ENCODE measurements at places on chromosomes 3 and 15. TPM values are rescaled to one million over a fixed set of nuclear protein-coding genes. Genes with fewer than 3 reads are reported as not detected.

GRCh38 chr3:135918600-135918999 lies 46.9 kb upstream of the PPP2R3A start:
- DNase-seq, result no peak

Gene MYO1E
- 331 TPM for total RNA-seq

DNA sequence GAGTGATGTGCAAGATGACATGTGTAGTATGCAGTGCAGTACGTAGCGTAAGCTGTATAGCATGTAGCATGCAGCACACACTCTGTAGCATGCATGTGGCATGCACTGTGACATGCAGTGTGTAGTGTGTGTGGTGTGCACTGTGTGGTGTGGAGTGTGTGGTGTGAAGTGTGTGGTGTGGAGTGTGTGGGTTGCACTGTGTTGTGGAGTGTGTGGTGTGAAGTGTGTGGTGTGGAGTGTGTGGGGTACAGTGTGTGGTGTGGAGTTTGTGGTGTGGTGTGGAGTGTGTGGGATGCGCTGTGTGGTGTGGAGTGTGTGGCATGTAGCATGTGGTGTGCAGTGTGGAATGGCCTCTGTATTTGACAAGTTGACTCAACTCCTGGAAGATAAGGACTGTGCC lies 39.2 kb downstream of the ROPN1B start:
- no peak for DNase-seq

Gene ZKSCAN7
- 1.1 TPM for total RNA-seq

Gene EHD4
- 42.7 TPM for total RNA-seq

DNA sequence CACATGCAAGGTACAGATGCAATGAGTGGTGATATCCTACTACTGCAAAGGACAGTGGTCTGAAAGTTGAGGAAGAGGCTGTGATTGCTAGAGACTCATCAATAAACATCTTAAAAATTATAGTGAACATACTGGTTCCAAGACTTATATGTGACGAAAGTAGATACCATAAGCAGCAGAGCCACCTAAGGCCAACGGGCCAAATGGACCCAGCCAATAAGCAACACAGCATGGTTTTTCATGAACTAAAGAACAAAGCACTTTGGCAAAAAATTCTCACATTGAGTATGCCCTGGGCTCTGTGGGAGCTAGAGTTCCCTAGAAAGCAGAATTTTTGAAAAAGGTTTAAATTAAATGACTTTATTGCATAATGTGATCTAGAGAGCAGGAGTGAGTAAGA lies 272.1 kb downstream of the SI start:
- DNase-seq, result no peak

DNA sequence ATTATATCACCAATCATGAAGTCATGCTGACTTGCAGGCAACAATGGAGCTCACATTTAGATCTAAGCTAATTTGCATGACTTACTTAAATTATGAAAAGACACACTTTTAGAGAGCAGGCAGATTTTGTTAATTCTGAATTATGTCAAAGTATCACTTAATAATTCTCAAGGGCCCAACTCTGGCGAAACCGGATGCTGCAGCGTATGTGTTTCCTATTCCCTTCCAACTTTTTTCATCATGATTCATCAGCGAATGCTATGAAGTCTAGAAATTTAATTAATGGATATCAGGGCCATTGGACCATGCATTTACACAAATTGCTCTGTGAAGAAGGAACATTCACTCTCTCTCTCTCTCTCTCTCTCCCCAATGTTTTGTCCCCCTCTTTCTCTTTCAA lies 63.5 kb upstream of the GOLGA8A start:
- no peak for DNase-seq

Gene SEMA3F
- 11.5 TPM for total RNA-seq
